ENCODE measurements at places on chromosomes 3 and 15. TPM values are rescaled to one million over a fixed set of nuclear protein-coding genes. Genes with fewer than 3 reads are reported as not detected.

THRB gene
- 0.83 TPM for total RNA-seq

KIF7 gene
- total RNA-seq: 14.3 TPM

GOLGA8T gene
- 0.17 TPM for total RNA-seq

CDHR4 gene
- total RNA-seq: 0.07 TPM

UROC1 gene
- not detected for total RNA-seq

THPO gene
- total RNA-seq: 0.10 TPM

GOLGA8N gene
- 6.8 TPM for total RNA-seq

STAB1 gene
- total RNA-seq: 0.59 TPM

C2CD4A gene
- total RNA-seq: 1.4 TPM

CFAP100 gene
- total RNA-seq: not detected

CHRNA7 gene
- 1.2 TPM for total RNA-seq

EOMES gene
- total RNA-seq: not detected

RNF123 gene
- total RNA-seq: 32.1 TPM

HHLA2 gene
- not detected for total RNA-seq

LNP1 gene
- 2.9 TPM for total RNA-seq

RNF7 gene
- 24.0 TPM for total RNA-seq

CYP8B1 gene
- not detected for total RNA-seq

PRR20G gene
- not detected for total RNA-seq

C3orf70 gene
- total RNA-seq: 0.46 TPM

POPDC2 gene
- total RNA-seq: 0.33 TPM

OR5H15 gene
- not detected for total RNA-seq

CCR9 gene
- not detected for total RNA-seq

CRYGS gene
- 0.89 TPM for total RNA-seq

CYP1A2 gene
- not detected for total RNA-seq

SPATA12 gene
- total RNA-seq: not detected

MESP2 gene
- 0.66 TPM for total RNA-seq

ANKUB1 gene
- total RNA-seq: not detected

PRSS50 gene
- not detected for total RNA-seq

SLC24A5 gene
- not detected for total RNA-seq

KY gene
- total RNA-seq: 3.5 TPM

GTF2A2 gene
- 41.7 TPM for total RNA-seq

PAQR5 gene
- total RNA-seq: 0.03 TPM

PTH1R gene
- 0.20 TPM for total RNA-seq

LINGO1 gene
- total RNA-seq: 0.33 TPM

SOX14 gene
- total RNA-seq: not detected

GPR160 gene
- total RNA-seq: 0.26 TPM

CCK gene
- 0.13 TPM for total RNA-seq

GOLGA8S gene
- total RNA-seq: 0.10 TPM

MEGF11 gene
- total RNA-seq: not detected

STOML1 gene
- total RNA-seq: 26.6 TPM

ATP10A gene
- 14.9 TPM for total RNA-seq

SPINK8 gene
- not detected for total RNA-seq

ASB7 gene
- 17.1 TPM for total RNA-seq

OR5K2 gene
- not detected for total RNA-seq

SAMD7 gene
- total RNA-seq: not detected
